Epithelial cell of proximal tubule (primary cell): ENCODE measurements at places on chromosomes 3 and 15. TPM values are rescaled to one million over a fixed set of nuclear protein-coding genes. Genes with fewer than 3 reads are reported as not detected.

Gene CORO2B
- 13.5 and 18.3 TPM in 2 replicates for total RNA-seq

DNA sequence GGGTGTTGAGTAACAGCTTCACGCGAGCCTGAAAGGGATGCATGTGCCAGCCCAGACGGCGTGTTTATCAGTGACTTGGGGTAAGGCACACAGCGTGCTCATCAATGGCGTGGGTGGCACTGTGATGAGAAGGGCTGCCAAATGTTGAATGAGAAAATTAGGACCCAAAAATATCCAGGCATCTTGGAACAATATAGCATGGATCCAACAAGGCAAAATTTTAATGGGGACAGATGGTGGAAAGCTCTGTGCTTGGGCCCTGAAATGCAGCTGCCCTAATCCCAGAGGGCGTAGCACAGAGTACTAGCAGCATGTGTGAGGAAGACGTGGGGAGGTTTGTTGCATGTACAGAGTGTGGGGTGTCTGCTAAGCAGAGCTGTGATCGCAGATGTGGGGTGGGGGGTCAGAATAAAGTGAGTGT, 48.9 kb downstream of the SSUH2 start:
- no peak for DNase-seq

- no peak for DNase-seq
Measured at GRCh38 chr3:188946351-188947240, 225.2 kb upstream of the TPRG1 start.

DNA sequence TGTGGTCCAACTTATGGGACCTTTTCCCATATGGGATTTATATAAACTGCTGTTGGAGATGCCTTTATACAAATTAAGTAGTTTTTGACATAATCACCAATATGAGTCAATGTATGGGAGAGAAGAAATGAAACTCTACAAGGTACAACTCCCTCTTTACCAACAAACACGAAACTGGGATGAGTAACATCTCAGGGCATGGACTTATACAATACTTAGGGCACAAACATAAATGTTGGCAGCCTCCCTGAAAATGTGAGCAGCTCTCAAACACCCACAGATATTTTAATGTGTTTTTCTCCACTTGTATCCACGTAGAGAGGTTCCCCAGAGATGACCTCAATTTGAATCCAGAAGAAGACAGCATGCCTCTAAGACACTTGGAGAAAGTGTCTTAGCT, 161.6 kb downstream of the MAGI1 start:
- DNase-seq = no peak

DNA sequence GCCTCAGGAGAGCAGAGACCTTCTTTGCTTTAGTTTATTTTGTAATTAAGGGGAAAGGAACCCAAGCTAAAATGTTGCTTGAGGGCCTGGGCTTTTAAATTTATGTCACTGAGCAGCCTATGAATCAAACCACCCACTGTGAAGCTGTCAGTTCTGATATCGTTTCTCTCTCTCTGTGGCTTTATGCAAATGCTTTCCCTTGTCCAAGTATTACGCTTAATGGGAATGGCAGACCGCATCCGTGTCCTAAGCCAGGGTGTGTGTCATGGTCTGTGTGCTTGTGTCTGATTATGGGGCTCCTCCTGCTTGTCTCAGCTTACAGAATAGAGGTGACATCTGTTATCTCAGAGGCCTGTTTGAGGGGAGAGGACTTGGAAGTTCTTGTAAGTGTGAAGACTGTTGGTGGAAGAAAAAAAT, 82.4 kb downstream of the EBLN2 start:
- no peak for DNase-seq

Gene GNAT1
- total RNA-seq = not detected in 2 replicates

Gene DAZL
- not detected in 2 replicates for total RNA-seq

- DNase-seq = no peak
Measured at GRCh38 chr3:48555231-48555948, 1.2 kb downstream of the PFKFB4 start.

Gene CCDC39
- total RNA-seq = not detected in 2 replicates

GRCh38 chr3:143963946-143964345, 7.7 kb upstream of the DIPK2A start:
- no peak for DNase-seq

Gene BTLA
- not detected in 2 replicates for total RNA-seq

DNA sequence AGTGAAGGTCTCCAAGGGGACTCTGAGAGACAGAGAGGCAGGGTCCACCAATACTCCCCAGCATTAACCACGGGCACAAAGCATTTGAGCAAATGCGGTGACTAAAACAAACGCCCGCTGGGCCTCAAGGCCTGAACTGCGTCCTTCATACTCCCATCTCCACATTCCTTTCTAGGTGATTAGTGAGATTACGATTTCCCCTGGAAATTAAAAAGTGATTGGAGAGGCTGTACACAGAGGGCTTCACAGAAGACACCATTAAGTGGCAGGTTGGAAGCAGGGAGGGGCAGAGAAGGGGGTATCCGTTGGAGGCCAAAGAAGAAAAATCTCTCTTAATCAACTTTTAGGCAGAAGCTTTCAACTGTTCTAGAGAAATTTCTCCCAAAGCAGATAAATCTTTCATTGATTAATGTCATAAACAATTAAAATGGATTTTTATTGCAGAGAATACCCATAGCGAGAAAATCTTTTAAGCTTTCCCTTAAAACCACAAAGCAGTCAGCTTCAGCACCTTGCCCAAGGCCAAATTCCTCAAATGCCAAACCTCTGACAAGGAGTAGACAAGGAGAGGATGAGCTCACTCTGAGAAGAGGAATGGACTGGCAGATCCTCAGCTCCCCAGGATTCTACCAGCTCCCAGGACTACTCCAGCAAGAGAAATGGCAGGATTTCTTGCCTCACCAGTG, 38.2 kb downstream of the MB21D2 start:
- peak; percentile 95 for DNase-seq
